Activated CD4-positive, alpha-beta memory T cell treated with anti-CD3 and anti-CD28 coated beads for 36 hours (primary cell): ENCODE measurements at places on chromosomes 2 and 18. TPM values are rescaled to one million over a fixed set of nuclear protein-coding genes. Genes with fewer than 3 reads are reported as not detected.
A peak's percentile ranks its signal among the peaks of the same experiment; 100 is the strongest.

PNO1 gene
- total RNA-seq = 16.4 TPM

GPAT2 gene
- total RNA-seq = 15.4 TPM

- no peak overlapping the region for H3K4me3 ChIP-seq
- H3K27ac ChIP-seq = no peak overlapping the region
- peaks cover 31% of the 10 kb centered on the region for H3K27me3 ChIP-seq
- DNase-seq = no peak
Observed at GRCh38 chr18:52342456-52342855, 2.5 kb downstream of the DCC start.

GRCh38 chr2:109614715-109615636, 812 bp downstream of the SOWAHC start:
- H3K4me1 ChIP-seq = peaks cover 11% of the 10 kb centered on the region
- peaks cover 41% of the 10 kb centered on the region for H3K27me3 ChIP-seq
- DNase-seq = peak; percentile 11
- no peak overlapping the region for H3K27ac ChIP-seq

DNA sequence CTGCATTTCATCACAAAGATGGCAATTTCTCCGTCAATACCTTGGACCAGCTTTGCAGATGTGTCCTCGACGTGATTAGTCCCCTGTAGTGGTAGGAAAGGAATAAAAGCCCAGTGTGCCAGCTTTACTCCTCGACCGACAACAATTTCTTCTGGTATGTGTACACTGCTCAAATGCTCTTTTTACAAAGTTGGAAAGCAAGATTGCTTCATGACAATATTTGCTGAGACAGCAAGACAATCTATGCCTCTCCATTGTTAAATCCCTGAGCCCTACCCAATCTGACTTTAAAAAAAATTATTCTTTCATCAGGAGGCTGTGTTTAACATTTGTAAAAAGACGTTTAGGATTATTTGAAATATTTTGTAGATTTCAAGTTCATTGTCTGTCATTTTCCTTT, 27.6 kb upstream of the ZEB2 start:
- H3K4me3 ChIP-seq = no peak overlapping the region
- no peak for DNase-seq
- H3K36me3 ChIP-seq = no peaks in the 10 kb centered on the region
- no peak overlapping the region for H3K27ac ChIP-seq
- H3K27me3 ChIP-seq = peaks cover 4% of the 10 kb centered on the region

DNA sequence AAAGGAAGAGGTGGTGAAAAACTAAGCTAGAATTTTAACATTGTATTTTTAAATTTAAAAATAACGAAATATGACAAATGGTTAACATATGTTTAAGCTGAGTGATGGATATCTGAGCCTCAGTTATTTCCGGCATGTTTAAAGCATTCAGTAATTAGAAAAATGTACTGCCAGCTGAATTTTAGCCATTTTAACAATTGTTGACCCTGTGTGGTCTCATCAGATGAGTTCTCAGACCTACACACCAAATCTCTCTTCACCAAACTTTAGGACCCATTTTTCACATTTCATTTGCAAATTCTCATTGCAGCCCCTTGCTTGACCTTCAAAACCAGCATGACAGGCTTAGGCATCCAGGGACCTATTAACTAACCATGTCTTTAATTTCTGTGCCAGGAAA, 91.5 kb upstream of the RGPD4 start:
- no peaks in the 10 kb centered on the region for H3K4me1 ChIP-seq
- no peak overlapping the region for H3K27ac ChIP-seq
- H3K27me3 ChIP-seq = no peaks in the 10 kb centered on the region
- no peak overlapping the region for H3K4me3 ChIP-seq
- no peaks in the 10 kb centered on the region for H3K36me3 ChIP-seq

DNA sequence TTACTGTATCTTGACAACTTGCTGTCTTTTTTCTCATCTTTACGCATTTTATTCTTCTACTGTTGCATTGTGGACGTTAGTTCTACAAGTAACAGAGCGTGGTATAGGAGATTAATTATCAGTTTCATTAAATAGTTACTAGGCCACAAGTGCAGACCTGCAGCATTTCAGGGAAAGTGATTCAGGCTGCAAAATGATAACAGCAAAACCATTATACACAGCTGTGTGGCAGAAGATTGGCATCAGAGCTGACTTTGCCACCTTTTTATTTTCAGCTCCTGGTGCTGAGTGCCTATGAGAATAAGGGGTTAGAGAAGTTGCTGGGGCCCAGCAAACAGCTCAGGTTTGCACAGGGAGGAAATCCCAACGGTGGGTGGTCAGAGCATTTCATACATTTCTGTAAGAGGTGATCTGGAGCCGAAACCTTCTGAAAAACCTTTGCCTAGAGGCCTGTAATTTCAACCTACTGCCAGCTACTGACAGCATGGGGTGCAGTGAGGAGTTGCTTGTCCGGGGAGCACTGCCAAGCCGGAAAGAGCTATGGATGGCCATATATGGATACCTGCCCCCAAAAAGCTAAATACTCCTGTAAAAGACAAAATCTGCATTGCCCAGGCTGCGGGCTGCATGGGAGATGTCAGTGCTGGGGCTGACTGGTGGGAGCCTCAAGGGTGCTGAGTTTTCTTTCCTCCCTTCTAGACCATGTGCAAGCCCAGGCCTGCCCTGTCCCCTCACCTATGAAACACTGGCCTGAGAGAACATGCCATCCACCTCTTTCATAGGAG, 2.7 kb upstream of the CCBE1 start:
- no peaks in the 10 kb centered on the region for H3K36me3 ChIP-seq
- H3K27ac ChIP-seq = no peak overlapping the region
- no peak for DNase-seq
- peaks cover 9% of the 10 kb centered on the region for H3K4me1 ChIP-seq
- peaks cover 33% of the 10 kb centered on the region for H3K27me3 ChIP-seq

- H3K4me1 ChIP-seq = peaks cover 24% of the 10 kb centered on the region
- H3K27ac ChIP-seq = no peak overlapping the region
- H3K36me3 ChIP-seq = peaks cover 45% of the 10 kb centered on the region
Observed at GRCh38 chr2:43927442-43927841, 68.3 kb downstream of the LRPPRC start.

- H3K36me3 ChIP-seq = peaks cover 15% of the 10 kb centered on the region
- no peak overlapping the region for H3K4me3 ChIP-seq
Observed at GRCh38 chr2:227509824-227510619, 38.1 kb downstream of the AGFG1 start.
